ENCODE measurements at places on chromosomes 6 and 20.

DNA sequence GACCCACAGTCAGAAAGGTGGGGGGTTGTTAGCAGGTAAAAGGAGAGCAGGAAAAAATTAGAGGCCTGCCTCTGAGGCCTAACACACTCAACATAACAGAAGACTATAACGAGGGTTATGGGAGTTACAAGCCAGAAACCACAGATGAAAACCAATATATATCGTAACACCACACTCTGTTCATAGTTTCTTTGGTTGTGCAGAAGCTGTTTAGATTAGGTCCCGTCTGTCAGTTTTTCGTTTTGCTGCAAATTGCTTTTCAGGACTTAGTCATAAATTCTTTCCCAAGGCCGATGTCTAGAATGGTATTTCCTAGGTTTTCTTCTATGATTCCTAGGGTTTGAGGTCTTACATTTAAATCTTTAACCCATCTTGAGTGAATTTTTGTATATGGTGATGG, 3.7 kb upstream of the MAP3K5 start:
- no peak for DNase-seq

GRCh38 chr6:118507636-118508035, 40.5 kb upstream of the PLN start:
- no peak for DNase-seq

DNA sequence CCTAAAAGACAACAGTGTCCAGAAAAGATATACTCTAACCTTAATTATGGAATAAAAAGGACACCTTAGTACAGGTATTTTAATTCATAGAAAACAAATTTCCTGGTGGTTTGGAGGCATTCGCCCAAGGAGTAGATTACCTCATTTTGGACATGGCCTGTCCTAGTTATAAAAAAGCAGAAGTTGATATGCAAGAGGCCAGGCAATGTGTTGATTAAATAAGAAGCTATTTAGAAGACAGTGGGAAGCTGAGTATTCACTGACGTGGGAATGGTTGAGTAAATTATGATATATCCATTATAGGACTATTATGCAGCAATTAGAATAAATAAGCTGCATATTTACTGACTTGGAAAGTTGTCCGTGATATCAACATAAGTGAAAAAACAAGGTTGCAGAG, 314.9 kb downstream of the ALDH8A1 start:
- no peak for DNase-seq

DNA sequence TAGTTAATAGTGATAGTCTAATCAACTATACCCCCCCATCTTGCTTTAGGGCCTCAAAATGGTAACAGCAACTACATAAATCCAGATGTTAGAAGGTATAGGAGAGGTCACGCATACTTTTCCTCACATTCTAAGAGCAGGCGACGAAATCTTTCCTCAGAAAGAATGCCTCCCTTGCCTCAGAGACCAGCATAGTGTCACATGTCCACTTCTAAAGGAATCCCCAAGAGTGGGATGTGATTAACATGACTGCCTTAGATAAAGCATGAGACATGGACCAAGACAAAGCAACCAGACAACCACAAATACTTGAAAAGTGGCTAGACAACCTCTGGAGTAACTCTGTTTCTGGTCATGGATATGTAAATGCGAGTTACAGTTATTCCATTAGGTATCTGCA, 710.7 kb downstream of the EYS start:
- DNase-seq, result no peak

- no peak for DNase-seq
These were observed 4.1 kb upstream of the TMEM14B start for GRCh38 chr6:10743515-10743914.

DNA sequence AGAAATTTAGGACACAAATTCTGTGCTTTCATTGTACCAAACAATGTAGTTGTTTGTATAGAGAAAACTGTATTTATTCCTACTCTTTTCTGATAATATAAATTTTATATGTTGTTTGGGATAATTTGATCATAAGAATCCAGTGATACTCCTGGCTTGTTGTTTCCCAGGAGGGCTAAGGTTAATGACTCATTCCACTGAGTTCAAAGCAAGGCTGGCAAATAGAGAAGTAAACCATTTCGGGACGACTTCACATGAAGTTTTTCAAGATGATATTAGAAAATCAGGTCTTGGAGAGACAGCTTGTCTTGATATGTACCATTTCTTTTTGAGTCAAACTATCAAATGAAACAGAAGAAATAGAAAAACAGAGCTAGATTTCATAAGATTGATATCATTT, 326.1 kb upstream of the CNR1 start:
- DNase-seq, result no peak

GRCh38 chr6:17096096-17096495, 5.8 kb upstream of the STMND1 start:
- DNase-seq, result no peak

GRCh38 chr6:170074435-170074834, 216.4 kb downstream of the DLL1 start:
- DNase-seq, result no peak

- DNase-seq, result no peak
These were observed 50.8 kb downstream of the BCAS4 start for GRCh38 chr20:50845566-50846215.

DNA sequence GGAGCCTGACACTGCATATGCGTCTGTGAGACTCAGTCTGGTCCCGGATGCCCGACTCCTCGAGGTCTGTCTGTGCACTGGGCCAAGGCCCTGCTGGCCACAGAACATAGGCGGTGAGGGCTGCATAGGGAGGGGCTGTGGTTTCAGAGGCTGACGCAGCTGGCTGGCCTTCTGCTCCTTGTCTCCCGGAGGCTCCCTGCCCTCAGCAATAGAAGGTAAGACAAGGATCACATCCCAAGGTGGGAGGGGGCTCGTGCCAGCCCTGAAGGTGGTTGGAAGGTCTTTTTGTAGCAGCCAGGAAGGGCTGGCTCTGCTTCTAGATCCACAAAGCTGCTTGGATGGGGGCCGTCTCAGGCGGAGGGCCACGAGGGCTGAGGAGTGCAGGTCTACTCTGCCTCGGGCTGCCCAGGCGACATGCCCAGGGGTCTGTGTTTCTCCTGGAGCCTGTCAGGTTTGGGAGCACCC, 239.8 kb upstream of the SULF2 start:
- DNase-seq, result peak; percentile 29

DNA sequence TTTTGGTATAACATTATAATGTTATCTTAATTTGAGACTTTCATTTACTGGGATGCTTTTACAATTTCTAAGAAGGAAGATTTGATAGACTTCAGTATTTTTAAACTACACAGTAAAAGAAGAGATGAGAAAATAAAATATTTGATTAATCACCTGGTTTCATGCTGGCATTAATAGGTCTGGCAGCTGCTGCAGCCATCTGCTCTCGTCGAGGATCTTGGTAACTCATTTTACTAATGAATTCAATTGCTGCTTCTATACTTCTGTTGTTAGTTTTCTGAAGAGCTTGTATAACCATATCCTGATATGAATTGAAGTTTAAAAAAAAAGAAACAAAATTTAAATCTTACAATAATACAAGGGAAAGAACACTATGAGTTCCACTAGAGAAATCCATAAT, 23.0 kb downstream of the LATS1 start:
- DNase-seq, result no peak

DNA sequence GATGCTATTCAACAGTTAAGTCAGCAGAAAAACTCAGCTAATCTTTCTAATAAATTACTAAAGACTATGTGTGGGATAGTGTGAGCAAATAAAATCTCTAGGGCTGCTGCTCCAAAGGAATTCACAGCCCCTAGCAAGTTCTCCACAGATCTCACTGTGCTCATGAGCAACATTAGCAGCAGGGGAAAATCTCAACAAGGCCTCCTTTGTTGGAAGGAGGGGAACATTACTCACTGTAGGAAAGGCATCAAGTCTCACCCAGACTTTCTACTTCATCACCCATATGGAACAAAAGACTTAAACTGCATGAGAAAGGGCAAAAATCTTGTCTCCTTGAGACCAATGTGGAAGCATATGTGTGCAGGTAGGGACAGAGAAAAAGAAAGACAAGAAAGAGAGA, 726.4 kb upstream of the SLC35B3 start:
- no peak for DNase-seq

- DNase-seq, result no peak
These were observed 27.2 kb downstream of the AIG1 start for GRCh38 chr6:143087856-143088255.

DNA sequence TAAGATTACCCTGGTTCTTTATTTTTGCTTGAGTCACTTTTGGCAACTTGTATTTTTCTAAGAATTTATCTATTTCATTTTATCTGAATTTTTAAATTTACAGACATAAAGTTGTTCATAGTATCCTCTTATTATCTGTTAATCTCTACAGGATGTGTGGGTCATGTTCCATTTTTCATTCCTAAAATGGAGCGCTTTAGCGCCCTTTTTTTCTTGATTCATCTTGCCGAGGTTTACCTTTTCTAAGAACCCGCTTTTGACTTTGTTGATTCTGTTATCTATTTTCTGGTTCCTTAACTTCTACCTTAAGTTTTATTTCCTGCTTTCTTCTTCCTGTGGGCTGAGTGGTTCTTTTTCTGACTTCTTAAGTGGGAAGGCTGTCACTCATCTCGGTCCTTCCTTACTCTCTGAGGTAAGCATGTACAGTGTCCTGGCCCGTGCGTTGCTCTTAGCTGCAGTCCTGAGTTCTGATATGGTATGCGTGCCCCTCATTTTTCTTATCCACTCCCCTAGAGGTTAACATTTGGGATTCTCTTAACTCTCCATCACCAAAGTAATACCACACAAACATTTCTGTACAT, 399.8 kb downstream of the CDC5L start:
- no peak for DNase-seq

DNA sequence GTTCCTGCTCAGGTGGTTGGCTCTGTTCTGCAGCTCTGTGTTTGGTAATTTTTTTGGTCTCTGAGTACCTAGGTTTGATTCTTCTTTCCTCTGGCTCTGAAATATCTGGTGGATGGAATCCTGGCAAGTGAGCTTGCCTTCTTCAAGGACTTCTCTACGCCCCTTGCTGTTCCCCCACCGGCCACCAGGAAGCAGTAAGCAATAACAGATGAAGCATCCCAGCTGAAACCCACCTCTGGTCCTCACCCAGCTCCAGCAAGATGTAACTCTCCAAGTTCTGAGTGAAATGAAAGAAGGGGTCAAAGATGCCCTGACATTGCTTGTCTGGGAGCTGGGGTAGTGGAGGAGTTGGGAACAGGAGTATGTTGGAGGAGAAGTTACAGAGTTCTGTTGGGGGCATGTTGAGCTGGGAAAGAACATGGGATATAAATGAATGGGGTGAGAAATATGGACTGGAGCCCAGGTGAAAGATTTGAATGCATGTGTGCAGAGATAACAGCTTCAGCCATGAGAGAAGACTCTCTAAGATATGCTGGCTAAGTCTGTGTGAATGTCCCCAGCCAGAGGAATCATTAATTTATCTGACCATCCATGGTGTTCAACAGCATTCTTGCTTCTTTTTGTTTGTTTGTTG, 51.3 kb upstream of the GLP1R start:
- no peak for DNase-seq

GRCh38 chr6:130215526-130215925, 7.2 kb downstream of the SAMD3 start:
- no peak for DNase-seq

- no peak for DNase-seq
These were observed 21.6 kb upstream of the MAFB start for GRCh38 chr20:40710603-40711002.

GRCh38 chr20:17513939-17514338, 17.2 kb downstream of the BFSP1 start:
- no peak for DNase-seq

- DNase-seq, result no peak
These were observed 133.7 kb upstream of the IFNGR1 start for GRCh38 chr6:137352859-137353258.

DNA sequence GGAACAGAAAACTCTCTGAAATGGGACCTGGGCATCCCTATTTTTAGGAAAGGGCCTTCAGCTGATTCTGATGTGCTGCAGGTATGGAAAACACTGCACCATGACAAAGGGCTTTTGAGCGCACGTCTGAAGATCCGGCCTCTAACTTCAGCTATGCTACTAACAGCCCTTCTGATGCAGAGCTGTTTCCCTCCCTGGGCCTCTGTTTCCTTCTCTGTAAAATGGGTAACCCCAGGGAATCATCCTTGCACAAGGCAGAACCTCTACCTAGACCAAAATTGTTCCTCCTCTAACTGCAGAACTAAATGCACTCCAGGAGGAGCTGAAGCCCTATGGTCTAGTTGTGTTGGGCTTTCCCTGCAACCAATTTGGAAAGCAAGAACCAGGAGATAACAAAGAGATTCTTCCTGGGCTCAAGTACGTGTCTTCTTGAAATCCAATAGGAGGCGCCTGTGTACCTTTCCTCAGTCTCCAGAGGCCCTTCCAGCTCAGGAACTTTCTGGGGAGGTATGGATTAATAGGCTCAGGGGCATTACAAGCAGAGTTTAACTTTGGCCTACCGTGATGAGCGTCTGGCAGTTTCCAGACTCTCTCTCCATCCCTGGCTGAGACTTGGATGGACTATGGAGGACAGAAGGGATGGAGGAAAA, 5.9 kb downstream of the GPX5 start:
- no peak for DNase-seq

DNA sequence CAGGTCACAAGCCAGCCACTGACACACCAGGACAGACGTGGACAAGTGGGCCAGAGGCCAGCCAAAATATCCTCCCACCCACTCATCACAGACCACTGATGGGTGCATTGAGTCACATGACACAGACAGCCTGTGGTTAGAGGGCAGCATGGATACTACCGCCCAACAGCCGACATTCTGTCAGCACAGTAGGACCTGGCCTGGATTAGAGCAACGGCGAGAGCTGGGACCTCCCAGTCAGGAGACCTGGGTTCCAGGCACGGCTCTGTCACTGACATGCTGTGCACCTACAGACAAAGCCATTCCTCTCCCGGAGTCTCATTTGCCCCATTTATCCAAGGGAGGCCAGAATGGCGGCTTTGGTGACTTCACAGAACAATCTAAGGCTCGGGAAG, 8.0 kb downstream of the ZNF335 start:
- DNase-seq, result no peak

GRCh38 chr6:54085541-54085940, 25.7 kb upstream of the MLIP start:
- DNase-seq, result peak; percentile 49

GRCh38 chr6:45009576-45009975, 318.6 kb upstream of the RUNX2 start:
- no peak for DNase-seq

- DNase-seq, result no peak
These were observed 218.8 kb upstream of the ECI2 start for GRCh38 chr6:4354181-4354580.

DNA sequence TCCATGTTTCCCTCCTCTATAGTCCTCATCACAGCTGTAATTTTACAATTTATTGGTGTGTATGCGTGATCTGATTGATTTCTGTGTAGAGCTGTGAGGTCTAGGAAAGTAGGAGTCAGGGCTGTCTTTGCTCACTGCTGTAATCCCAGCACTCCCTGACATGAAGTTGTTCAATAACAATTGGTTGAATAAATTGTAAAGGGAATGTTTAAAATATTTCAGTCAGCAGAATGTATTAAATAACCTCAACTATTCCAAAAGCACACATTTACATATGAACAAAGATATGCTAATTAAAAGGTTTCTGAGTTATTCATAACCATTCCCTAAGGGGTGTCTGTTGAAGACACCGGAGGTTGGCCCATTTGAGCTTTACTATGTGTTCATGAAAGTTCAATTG, 31.5 kb downstream of the NOX3 start:
- DNase-seq, result no peak

All from smooth muscle cell of the brain vasculature (primary cell).